ENCODE measurements at places on chromosomes 1 and 21. TPM values are rescaled to one million over a fixed set of nuclear protein-coding genes. Genes with fewer than 3 reads are reported as not detected.

Gene SELP
- total RNA-seq, result not detected

Gene FCRL4
- total RNA-seq, result not detected

Gene RIPK4
- 16.3 TPM for total RNA-seq

Gene SAMSN1
- not detected for total RNA-seq

Gene C1orf146
- total RNA-seq, result not detected

Data from A549 treated with CORT108297 at 1 μM for 4 hours (cell line).